CD4-positive, alpha-beta T cell treated with Interleukin-4 for 1 hour (primary cell): ENCODE measurements at places on chromosomes 1 and 21.
A peak's percentile ranks its signal among the peaks of the same experiment; 100 is the strongest.

- peak; percentile 84 for DNase-seq
Measured at GRCh38 chr1:153945795-153946621, 510 bp downstream of the DENND4B start.

DNA sequence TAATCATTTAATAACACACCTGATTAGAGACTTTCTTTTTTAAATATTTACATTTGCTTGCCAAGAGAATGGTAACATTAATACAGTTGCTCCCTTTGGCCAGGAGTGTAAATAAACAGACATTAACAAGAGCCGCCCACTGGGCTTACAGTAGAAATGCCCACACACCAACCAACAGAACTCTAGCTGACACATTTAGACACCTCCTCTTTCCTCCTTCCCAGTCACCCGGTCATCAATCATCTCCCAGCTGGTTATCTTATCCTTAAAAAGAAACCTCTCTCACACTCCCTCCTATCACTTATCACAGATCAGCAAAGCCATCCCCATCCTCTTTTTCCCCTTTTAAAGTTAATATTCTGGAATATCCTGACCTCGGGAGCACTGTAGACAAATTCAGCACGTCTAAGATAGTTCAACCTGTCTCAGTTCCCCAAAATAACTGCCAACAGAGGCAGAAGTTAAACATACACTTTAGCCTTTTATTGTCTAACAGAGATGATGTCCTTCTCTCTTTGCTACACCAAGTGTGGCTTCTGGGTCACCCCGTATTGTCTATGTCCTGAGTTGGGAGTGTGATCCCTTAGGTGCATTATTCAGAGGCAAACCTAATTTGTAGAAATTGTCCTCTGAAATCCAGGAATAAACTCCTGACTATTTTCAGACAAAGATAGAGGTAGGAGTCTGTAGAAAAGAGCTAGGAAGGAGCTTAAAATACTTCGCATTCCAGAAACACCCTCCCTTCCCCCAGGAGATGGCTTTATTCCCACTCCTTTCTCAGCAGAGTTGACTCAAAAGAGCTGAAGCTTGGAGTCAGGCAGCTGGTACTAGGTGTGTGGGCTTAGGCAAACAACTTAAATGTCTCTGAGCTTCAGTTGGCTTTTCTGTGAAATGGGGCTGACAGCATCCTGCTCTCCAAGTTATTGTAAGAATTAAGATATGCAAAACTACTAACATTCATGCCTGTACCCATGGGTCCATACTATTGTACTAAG lies 8.8 kb downstream of the MYCL start:
- DNase-seq, result no peak

DNA sequence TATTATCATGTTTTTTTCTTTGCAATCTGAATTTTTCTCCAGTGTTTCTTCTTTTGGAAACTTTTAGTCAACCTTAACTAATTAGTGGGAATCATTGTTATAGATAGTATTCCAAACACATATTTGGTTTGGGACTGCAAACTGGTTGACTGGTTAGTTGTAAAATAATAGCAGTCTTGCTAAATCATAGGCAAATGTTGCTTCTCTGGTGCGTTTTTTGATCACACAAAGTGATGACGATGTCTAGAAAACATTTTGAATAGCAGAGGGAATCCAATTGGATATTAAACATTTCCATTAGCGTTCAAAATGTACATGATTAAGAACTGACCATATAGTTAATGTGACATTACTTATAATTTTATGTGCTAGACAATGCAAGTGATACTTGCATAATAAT lies 4.5 kb downstream of the DNAJB4 start:
- DNase-seq, result no peak

GRCh38 chr1:56146449-56146848 lies 432.9 kb downstream of the PLPP3 start:
- no peak for DNase-seq

- no peak for DNase-seq
Measured at GRCh38 chr1:209590405-209590804, 6.9 kb downstream of the CAMK1G start.

DNA sequence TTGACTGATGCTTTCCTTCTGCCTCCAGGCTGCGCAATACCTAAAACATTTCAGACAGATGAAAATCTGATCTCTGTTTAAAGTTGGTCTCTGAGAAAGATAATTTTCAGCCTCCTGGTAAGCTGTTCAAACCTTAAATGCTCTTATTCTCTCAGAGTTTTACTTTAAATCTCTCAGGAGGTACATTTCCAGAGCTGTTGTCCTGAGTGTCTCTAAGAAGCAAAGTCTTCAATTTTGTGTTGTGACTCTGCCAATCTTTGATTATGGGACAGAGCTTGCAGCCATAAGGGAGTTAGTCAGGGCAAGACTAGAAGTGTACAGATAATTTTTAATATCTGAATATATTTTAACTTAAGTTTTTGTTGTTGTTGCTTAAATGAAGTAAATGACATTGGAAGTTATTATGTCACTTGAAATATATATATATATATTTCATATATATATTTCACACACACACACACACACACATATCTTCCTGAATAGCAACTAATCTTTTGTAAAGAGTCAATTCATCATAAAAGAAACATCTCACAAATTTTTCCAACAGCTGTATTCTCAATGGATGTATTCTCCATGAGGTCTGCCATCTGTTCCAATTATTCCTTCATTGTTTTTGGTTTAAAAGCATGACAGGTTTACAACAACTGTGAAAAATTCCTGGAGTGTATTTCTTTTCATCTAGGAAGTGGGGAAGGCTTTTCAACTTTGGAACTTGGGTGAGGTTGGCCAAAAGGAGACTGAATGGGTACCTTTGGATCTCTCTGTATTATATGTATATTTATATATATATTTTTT lies 259.4 kb downstream of the BACH1 start:
- no peak for DNase-seq

GRCh38 chr1:58361134-58361533 lies 185.4 kb downstream of the OMA1 start:
- DNase-seq, result no peak

GRCh38 chr21:32281531-32281930 lies 2.7 kb upstream of the MIS18A start:
- no peak for DNase-seq

DNA sequence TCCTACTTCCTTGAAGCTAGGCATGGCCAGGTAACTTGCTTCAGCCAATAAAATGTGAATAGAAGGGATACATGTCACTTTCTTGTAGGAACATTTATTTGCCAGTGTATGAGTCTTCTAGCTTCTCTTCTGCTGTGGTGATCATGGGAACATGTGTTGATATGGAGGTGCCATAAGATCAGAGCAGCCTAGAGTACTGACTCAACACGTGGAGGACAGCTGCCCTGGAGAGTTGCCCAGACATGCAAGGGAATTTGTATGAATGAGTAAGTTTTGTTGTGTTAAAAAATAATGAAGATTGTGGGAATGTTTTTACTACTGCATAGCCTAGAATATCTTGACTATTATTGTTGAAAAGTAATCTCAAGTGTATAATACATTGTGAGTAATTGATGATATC lies 502.3 kb downstream of the NUF2 start:
- DNase-seq, result no peak

GRCh38 chr1:9833632-9834031 lies 9.9 kb upstream of the CLSTN1 start:
- DNase-seq, result no peak

DNA sequence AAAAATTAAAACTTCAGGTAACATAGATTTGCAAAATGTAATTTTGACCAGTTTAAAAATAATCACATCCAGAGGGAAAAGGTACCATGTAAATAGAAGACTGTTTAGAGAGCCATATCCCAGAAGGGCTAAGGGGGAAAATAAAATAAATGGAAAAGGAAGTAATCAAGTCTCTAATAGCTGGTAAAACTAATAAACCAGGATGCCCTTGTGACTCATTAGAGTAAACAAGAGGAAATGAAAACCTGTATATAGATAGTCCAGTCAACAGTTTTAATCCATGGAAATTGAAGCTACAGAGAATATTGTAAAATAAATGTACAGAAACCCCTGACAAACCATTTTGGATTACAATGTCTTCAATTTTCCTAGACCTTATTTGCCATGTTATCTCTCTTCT lies 698.0 kb upstream of the RGS18 start:
- no peak for DNase-seq

DNA sequence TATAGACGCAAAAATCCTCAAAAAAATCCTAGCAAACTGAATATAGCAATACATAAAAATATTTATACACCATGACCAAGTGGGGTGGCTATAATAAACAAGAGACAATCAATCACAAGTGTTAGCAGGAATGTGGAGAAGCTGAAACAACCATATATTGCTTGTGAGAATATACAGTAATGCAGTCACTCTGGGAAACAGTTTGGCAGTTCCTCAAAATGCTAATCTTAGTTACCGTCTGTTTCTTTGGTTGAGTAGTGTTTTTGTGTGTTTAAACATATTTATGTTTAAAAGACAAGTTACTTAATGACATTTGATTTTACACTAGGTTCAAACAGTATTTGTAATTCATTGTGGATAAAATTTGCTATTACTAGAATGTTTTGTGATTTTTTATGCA lies 792.0 kb downstream of the LTN1 start:
- no peak for DNase-seq

GRCh38 chr1:103761896-103762295 lies 12.2 kb downstream of the AMY1C start:
- DNase-seq, result no peak

- DNase-seq, result no peak
Measured at GRCh38 chr1:16245476-16246196, 8.7 kb upstream of the CPLANE2 start.

- no peak for DNase-seq
Measured at GRCh38 chr1:207227131-207227630, 94.3 kb upstream of the CD55 start.

GRCh38 chr1:7012461-7012924 lies 227.2 kb downstream of the CAMTA1 start:
- DNase-seq, result no peak

DNA sequence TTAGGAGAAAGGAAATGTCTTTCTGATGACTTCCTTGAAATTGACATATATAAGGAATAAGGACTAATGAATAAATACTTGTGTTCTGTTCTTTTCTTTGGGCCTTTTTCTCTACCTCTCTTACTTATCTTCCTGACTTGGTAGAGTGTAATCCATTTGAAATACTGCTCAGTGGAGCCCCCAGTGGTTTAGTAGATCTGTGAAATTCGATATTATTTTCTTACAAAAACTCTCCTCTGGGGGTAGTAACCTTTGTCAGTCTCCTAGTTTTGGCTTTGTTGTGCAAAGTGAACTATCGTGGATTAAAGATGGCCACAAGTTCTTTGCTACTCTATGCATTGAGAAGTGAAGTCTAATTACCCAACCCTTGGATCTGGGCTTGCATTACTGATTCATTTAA lies 48.8 kb downstream of the DUSP10 start:
- DNase-seq, result no peak

DNA sequence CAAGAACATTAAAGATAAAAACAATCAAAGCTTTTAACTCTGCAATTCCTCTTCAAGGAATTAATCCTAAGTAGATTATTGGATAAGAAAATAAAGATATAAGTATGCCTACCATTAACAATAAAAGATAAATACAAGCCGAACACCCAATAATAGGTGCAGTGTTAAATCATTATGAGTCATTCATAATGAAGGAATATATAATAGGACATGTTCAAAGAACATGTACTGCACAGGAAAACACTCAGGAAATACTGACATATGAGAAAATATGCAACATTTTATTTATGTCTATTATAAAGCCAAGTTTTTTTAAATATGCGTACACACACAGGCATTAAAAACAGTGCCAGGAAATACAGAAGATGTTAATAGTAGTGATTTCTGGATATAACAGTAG lies 11.1 kb upstream of the EXO1 start:
- no peak for DNase-seq

DNA sequence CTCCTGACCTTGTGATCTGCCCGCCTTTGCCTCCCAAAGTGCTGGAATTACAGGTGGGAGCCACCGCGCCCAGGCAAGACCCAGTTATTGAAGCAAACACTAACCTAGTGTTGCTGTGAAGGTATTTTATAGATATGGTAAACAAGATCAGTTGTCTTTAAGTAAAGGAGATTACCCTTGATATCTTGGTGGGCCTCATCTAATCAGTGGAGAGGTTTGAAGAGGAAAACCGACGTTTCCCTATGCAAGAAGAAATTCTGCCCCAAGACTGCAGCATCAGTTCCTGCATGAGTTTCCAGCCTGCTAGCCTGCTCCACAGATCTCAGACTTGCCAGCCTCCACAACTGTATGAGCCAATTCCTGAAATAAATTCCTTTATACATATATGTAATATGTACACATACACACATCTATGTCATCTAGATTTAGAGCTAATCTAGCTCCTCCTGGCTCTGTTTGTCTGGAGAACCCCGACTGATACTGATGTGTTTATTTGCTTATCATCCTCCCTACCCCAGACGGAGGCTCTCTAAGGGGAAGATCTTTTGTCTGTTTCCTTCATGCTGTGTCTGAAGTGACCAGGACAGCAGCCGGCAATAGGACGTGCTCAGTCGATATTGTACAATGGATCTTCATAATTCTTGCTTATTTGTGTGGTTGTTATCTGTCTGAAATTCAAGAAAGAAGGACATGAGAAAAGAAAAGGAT lies 90.9 kb downstream of the IER5 start:
- no peak for DNase-seq

DNA sequence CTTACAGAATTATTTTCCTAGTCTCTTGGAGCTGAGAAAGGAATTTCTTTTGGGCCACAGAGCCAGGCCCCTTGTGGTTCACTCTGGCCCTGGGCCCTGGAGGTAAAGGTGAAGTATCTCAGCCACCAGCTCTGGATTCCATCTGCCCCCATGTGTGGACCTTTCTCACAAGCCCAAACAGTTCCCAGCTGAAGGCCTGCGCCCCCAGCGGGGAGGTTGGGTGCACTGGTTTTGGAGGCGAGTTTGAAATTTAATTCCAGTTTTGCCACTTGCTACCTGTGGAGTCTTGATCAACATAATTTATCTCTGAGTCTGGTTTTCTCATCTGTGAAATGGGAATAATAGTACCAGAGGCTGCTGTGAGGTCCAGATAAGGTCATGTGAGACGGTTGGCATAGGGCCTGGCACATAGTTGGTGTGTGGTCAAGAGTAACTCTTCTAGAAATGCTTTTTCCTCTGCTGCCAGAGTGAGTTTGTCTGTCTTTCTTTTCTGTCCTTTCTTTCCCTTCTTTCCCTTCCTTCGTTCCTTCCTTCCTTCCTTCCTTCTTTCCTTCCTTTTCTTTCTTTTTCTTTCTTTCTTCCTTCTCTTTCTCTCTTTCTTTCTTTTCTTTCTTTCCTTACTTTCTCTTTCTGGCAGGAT lies 6.1 kb downstream of the AGTRAP start:
- no peak for DNase-seq

DNA sequence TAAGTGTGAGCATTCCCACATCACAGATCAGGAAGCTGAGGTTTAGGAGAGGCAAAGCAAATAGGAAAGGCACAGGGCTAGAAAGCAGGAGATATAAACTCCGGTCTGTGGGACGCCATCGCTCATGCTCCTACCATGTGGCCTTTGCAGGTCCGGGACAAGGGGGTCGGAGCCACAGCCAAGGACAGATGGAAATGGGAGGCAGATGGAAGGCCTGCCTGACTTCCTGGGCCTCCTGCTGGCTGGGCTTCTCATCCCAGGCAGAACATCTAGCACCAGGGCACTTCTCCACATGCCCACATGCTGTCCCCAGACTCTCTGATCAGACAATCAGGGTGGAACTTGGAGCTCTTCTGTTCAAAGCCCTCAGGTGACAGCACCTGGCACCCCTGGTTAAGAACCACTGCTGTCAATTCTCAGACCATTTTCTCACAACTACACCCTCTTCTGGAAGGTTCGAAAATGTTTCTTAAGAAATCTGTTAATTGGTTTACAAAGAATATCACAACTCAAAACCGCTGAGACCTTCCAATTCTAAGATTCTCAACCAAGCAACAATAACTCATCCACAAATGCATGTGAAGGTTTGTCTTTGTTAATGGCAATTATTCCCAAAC lies 173.3 kb upstream of the EDN2 start:
- DNase-seq, result no peak
